ENCODE measurements at places on chromosomes 7 and 10.

DNA sequence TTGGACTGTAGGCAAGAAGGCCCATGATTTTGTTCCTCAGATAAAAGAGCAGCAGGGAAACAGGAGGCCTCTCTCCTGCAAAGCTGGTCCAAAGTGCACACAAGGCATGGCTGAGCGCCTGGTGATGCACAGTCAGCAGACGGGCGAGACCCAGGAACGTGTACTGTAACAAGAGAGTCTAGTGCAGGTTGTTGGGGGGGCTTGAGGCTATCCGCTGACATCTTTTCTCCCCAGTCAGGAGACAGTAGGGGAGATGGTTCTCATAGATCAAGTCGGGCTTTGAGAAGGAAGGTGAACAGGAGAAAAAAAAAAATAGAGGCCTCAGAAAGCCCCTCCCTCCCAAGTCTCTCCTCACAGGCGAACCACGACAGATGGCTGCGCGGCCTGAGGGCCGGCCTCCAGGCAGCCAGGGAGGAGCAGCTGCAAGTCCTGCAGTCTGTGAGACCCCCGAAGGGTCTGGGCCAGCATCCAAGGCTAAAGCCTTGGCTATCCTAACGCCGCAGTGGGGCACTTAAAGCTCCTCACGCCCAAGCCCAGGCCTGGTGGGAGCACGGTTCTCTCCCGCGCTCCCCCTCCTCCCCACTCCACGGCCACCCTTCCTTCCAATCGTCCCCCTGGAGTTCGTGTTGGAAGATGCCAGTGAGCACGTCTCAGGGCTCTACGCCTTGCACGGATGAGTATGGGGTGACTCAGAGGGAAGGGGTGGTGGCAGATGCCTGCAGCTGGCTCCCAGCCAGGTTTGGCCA, 68.3 kb downstream of the PRKAG2 start:
- peak; percentile 91 for DNase-seq

GRCh38 chr10:11282156-11282555, 264.5 kb downstream of the CELF2 start:
- no peak for DNase-seq

GRCh38 chr7:5827755-5828154, 46.3 kb upstream of the RNF216 start:
- peak; percentile 35 for DNase-seq

DNA sequence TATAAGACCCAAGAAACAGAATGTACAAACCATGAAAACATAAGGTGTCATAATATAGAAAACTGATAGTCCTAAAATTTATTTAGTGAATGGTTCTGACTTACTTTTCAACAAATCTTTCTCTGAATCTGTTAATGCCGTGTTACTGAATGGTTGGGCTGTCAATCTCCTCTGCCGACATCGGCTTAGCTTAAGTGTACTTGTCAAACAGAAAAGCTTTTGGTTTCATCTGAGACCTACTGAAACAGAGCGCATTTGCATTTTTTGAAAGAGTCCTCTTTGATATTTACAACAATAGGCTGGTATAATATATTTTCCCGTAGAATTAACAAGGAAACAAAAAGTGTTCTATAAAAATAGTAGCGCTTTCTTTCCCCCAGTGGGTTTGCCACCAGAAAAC, 120.9 kb upstream of the ZNF804B start:
- DNase-seq, result no peak

DNA sequence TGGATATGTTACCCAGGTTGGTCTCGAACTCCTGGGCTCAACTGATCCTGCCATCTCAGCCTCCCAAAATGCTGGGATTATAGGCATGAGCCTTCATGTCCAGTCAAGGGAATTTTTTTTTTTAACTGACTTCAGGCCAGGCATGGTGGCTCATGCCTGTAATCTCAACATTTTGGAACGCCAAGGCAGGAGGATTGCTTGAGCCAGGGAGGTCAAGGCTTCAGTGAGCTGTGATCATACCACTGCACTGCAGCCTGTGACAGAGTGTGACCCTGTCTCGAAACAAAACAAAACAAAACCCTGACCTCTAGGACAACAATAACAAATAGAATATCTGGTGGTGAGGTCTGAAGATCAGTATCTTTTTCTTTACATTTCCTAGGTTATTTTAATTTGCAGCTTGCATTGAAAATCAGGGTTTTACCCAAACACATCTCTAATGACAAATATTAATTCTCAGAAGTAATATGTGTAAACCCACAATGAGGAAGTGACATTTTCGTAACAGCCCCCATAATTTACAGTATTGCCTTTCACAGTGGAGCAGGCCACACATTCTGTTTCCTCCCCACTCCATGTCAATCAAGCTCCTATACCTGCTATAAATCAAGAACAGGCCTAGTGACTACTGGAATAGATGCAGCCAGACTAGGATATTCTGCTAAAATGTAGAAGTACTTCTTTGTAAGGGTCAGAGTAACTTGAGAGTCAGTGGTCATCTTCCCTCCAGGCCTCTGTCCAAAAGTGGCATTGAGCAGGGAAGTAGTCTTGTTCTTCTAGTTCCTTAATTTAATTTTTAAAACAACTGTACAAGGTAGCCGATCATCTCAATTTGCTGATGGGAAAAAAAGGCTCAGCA, 43.3 kb upstream of the ECHDC3 start:
- no peak for DNase-seq

GRCh38 chr7:20301311-20301939, 29.3 kb upstream of the ITGB8 start:
- DNase-seq, result no peak

DNA sequence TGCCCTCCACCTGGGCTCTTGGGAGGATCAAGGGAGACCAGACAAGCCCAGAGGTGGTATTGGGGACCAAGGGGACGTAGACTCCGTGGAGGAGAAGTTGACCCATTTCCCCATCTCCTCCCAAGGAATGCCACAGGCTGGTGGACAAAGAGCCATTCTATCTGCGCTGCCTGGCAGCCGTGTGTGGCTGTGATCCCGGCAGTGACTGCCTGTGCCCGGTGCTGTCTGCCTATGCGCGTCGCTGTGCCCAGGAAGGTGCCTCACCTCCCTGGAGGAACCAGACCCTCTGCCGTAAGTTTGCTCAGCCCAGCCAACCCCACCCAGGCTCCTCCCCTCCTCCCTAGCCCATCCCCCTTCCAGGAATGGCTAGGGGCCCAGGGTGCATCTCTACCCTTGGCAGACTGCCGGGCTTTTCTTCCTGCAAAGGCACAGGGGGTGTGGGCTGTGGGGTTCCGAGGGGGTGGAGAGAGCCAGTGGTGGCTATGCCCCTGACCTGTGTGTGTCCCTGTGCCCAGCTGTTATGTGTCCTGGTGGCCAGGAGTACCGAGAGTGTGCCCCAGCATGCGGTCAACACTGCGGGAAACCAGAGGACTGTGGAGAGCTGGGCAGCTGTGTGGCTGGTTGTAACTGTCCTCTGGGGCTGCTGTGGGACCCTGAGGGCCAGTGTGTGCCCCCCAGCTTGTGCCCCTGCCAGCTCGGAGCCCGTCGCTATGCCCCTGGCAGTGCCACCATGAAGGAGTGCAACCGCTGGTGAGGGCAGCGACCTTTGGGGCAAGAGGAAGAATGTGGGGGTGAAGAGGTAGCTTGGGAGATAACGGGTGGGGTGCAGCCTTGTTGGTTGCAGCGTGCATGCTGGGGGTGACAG, 10.2 kb upstream of the ZNF467 start:
- DNase-seq, result no peak

DNA sequence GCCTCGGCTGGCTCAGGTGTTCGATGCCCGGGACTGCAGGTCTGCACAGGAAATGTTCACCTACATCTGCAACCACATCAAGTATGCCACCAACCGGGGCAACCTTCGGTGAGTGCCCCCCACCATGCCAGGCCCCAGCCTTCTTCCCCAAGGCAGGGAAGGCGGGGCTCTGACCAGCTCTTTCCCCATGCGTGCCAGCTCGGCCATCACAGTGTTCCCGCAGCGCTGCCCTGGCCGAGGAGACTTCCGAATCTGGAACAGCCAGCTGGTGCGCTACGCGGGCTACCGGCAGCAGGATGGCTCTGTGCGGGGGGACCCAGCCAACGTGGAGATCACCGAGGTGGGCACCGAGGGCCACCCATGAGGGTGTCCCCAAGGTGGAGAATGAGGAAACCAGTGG, 7.5 kb downstream of the NOS3 start:
- no peak for DNase-seq

DNA sequence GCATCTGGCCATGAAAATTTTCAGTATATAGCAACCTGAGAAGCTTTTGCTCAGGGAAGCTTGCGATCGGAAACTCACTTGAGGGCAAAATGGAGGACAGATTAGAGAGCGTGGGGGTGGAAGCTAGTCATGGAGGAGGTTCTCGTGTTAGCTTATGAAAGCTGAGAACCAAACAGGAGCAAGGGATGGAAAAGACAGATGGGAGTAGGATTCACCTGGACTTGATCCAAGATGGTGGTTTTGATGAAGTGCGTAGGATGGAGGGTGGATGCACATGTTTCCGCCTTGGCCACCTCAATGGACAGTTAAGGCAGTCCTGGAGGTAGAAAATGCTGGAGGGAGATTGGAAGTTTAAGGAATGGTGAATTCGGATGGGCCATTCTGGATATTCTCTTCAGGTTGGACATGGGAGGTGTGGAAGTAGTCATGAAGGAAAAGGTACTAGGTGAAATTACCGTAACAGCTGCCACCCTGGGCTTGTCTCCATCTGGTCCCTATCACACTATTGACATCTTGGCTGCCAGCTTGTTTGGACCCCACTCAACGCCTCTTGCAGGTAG, 6.3 kb upstream of the C10orf95 start:
- no peak for DNase-seq

DNA sequence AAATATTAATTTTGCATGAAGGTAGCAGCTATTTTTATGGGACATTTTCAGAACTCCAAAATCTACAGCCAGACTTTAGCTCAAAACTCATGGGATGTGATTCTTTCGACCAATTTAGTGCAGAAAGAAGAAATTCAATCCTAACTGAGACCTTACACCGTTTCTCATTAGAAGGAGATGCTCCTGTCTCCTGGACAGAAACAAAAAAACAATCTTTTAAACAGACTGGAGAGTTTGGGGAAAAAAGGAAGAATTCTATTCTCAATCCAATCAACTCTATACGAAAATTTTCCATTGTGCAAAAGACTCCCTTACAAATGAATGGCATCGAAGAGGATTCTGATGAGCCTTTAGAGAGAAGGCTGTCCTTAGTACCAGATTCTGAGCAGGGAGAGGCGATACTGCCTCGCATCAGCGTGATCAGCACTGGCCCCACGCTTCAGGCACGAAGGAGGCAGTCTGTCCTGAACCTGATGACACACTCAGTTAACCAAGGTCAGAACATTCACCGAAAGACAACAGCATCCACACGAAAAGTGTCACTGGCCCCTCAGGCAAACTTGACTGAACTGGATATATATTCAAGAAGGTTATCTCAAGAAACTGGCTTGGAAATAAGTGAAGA, 112.3 kb downstream of the CFTR start:
- DNase-seq, result peak; percentile 100

GRCh38 chr7:82156893-82157292, 286.7 kb downstream of the CACNA2D1 start:
- DNase-seq, result no peak

DNA sequence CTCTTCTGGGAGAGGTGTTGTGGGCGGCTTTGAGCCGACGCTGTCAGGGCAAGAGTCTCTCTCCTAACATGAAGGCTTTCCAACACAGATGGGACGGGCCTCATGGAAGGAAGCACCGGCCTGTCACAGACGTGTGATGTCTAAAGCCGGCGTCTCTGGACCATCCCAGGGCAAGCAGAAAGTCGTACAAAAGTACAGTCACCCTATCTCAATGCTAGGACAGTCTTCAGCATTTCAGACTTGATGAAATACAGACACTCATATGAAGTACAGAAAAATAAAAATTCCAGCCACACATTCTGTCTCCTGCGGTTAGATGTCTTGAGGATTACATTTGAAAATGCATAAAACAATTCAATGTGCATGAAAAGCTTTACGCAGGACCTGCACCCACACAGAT, 30.6 kb downstream of the CYP2W1 start:
- DNase-seq, result no peak

- DNase-seq, result no peak
Observed at GRCh38 chr10:117673230-117674010, 130.9 kb downstream of the EMX2 start.

DNA sequence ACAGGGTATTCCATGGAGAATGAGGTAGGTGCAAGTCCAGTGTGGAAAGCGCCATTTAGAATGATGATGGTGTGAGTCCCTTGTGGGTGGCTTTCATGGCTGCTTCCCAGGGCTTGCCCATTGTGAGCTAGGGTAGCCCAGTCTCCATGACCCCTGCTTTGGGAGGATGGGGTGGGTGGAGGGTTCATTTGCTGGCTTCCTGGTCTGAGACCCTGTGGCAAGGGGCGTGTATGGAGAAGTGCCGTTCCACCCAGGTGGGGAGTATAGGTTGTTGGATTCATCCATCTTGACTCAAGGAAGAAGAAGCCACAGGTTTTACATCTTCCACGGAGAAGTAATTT, 27.7 kb downstream of the CCM2 start:
- no peak for DNase-seq

- no peak for DNase-seq
Observed at GRCh38 chr10:34081347-34081743, 733.8 kb downstream of the PARD3 start.
